ENCODE measurements at places on chromosomes 4 and X.
A peak's percentile ranks its signal among the peaks of the same experiment; 100 is the strongest.

DNA sequence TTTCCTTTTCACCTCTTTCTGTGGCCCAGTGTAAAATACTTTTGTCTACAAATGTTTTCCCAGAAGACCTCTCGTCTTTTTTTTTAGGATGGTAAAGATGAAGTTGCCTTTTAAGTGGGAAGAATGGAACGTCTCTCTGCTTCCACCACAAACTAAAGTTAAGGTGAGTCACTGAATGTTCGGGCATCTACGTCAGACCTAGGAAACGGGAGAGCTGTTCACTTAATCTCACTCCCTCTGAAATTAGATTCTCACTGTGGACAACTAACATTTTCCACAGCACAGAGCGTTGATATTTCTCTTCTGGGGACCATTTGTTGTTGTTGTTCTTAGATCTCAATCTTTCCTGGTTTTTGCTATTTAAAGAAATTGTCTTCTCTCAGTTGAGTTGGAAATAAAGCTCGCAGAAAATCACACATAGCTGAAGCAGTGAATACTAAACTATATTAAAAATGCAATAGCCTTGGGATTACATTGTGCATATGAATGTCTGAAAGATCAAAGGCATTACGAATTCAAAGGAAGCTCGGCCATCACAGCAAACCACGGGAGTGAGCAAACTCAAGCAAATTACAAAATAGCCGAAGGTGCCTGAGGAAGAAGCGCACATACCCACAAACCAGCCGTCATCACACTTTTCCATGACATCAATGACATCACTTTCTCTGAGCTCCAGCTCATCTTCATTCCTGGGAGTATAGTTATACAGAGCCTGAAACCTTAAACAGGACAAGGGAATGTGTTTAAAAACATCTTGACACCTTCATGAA, 53.9 kb upstream of the PDLIM3 start:
- DNase-seq, result no peak

DNA sequence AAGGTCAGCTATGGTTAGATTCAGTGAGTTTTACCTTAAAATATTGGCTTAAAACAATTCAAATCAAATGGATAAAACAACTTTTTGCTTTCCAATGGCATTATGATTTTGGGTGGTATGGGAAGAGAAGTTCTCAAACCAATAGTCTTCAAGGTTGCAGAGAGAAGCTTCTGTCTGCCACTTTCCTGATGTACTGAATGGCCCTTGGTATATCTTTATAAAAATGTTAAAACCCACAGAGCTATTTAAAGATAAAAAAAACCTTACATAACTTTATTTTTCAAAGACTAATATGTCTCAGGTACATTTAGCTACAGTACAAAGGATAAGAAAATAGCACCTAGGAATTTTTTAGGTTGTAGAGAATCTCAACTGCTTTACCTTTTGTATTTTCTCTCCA, 6.9 kb downstream of the FGA start:
- DNase-seq, result no peak

GRCh38 chrX:69067841-69068240, 97.4 kb downstream of the PJA1 start:
- no peak for DNase-seq

GRCh38 chr4:77938560-77938959, 75.9 kb downstream of the MRPL1 start:
- DNase-seq, result no peak

DNA sequence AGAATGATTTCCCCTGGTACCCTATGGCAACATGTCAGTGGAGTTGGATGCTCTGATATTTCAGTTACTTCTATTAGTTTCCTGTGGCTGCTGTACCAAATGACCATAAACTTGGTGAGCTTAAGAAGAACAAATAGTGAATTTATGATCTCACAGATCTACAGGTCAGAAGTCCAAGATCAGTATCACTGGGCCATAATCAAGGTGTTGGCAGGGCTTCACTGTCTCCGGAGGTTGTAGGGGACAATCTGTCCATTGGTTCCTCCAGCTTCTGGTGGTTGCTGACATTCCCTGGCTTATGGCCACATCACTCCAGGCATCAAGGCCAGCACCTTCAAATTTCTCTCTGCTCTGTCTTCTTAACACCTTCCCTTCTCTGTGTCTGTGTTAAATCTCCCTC, 37.9 kb upstream of the ELOVL6 start:
- DNase-seq, result no peak

- DNase-seq, result no peak
Measured at GRCh38 chr4:103853627-103854026, 133.8 kb upstream of the TACR3 start.

- DNase-seq, result no peak
Measured at GRCh38 chrX:77597090-77597489, 149.9 kb downstream of the FGF16 start.

DNA sequence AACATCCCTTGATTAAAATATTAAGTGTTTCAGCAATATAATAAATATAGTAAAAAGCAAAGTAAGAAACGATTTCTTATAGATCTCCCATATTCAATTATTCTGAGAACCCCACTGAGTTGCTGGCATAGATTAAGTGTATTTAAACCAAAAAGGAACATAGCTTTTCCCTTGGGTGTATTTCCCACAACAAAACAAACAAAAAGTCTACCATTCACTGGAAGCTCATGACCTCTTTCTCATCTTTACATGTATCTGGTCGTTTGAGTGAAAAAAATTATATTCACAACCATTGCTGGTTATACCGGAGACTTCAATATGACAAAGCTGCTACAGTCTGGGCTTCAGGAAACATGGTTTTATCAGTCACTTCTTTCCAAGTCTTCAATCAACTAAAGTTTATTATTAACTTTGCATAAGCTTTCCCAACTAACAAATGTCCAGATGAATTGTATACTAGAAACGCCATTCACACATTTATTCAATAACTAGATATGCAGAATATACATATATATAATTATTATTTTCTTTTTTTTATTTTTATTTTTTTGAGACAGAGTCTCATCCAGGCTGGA, 38.6 kb downstream of the ZNF827 start:
- DNase-seq, result no peak

- no peak for DNase-seq
Measured at GRCh38 chrX:67651437-67652142, 107.8 kb downstream of the AR start.

- no peak for DNase-seq
Measured at GRCh38 chr4:35538807-35539206, 705.5 kb downstream of the ARAP2 start.

- DNase-seq, result no peak
Measured at GRCh38 chr4:184756399-184756798, 22.5 kb upstream of the CENPU start.

DNA sequence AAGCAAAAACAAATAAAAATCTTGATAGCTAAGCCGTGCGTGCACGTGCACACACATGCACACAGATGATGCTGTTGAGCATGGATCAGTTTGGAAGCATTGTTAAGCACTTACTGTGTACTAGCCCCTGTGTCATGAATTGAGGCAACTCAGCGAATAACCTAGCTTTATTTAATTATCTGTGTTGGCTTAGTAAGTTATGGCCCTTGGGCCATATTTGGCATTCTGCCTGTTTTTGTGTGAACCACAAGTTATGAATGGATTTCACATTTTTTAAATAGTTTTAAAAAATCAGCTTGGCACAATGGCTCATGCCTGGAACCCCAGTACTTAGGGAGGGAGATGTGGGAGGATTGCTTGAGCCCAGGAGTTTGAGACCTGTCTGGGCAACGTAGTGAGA, 113.6 kb upstream of the CBLL2 start:
- no peak for DNase-seq

DNA sequence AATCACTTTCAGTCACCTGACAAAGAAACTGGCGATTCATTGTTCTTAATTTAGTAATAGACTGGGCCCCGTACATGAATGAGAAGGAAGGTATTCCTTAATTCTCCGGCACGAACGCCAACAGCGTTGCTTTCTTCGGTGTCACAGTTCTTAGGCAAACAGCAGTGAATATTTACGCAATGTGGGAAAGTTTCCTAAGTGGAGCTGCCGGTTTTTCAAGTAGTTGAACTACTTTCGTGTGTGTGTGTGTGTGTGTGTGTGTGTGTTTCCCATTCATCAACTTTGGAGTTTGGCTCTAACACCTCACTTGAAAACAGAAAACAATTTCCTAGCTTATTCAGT, 651 bp downstream of the NXT2 start:
- DNase-seq, result no peak

GRCh38 chrX:113514906-113515305, 674.3 kb upstream of the AMOT start:
- no peak for DNase-seq

- no peak for DNase-seq
Measured at GRCh38 chr4:141739636-141740035, 103.3 kb downstream of the IL15 start.

- no peak for DNase-seq
Measured at GRCh38 chr4:136900696-136901095, 631.6 kb downstream of the PCDH18 start.

DNA sequence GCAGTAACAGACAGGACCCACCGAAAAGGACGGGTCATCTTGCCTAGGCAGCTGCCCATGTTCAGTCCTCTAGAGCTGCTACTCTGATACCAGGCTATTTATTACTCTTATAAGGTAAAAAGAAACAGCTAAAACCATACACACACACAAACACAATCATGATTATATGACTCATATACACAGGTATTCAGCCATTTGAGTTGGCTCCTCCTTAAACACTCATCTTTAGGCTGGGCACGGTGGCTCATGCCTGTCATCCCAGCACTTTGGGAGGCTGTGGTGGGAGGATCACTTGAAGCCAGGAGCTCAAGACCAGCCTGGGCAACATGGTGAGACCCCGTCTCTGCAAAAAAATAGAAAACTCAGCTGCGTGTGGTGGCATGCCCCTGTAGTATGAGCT, 76.6 kb downstream of the F11 start:
- no peak for DNase-seq

- peak; percentile 51 for DNase-seq
Measured at GRCh38 chrX:129779747-129780146, at the start of gene SASH3. SASH3 (plus strand) TSS chrX:129779949; CDS start chrX:129780098, 149 bp downstream.

- no peak for DNase-seq
Measured at GRCh38 chr4:108953941-108954340, 191.1 kb upstream of the ETNPPL start.

GRCh38 chr4:86961605-86962295, 26.9 kb downstream of the AFF1 start:
- DNase-seq, result no peak

DNA sequence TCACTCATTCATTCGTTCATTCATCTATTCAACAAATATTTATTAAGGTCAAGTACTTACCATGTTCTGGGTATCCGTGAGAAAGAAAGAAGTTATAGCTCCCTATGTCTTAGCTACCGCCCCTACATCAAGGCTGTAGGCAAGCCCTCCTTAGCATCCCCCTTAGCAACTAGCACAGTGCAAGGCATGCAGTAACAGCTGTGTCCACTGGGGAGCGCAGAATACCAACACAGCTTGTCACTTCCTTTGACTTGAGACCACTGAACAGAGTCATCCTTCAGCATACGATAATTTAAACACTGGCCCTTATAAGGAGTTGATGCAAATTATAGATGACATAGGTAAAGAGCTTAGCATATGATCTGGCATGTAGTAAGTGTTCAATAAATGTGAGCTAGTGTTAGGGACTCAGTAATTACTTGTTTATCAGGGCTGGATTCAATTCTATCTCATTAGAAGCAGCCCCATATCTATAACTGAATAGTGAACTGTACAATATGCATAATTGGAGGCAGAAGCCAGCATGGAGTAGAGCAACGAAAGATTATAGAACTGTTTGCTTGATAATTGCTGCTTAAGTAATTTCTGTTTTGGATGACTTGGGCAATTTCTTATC, 8.7 kb downstream of the KIAA1210 start:
- DNase-seq, result peak; percentile 3

GRCh38 chr4:77009511-77010115, 60.1 kb downstream of the SEPTIN11 start:
- DNase-seq, result no peak

DNA sequence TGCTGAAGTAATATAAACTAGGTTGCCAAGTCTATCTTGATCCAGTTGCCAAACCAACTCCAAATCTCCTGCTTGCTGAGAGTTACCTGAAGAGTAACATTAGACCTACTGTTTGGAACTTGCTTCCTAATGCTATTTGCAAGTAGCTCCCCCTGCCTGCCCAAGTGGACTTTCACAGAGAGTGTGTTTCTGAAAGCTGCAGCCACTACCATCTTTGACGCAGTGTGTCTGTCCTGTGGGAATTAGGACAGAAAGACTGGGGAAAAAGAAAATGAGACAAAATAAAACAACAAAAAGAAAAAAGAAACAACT, 195.0 kb upstream of the HS3ST1 start:
- DNase-seq, result no peak

DNA sequence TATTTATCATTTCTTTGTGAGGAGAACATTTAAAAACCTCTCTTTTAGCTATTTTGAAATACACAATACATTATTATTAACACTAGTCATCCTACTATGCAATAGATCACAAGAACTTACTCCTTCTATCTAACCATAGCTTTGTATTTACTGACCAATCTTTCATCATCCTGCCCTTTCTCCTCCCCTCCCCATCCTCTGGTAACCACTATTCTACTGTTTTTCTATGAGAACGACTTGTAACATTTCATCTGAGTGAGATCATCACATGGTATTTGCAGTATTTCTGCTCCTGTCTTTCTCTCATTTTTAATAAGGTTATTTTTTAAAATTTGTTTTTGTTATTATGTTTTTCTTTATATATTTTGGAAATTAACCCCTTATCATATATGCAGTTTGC, 331.8 kb downstream of the TEX13C start:
- no peak for DNase-seq

DNA sequence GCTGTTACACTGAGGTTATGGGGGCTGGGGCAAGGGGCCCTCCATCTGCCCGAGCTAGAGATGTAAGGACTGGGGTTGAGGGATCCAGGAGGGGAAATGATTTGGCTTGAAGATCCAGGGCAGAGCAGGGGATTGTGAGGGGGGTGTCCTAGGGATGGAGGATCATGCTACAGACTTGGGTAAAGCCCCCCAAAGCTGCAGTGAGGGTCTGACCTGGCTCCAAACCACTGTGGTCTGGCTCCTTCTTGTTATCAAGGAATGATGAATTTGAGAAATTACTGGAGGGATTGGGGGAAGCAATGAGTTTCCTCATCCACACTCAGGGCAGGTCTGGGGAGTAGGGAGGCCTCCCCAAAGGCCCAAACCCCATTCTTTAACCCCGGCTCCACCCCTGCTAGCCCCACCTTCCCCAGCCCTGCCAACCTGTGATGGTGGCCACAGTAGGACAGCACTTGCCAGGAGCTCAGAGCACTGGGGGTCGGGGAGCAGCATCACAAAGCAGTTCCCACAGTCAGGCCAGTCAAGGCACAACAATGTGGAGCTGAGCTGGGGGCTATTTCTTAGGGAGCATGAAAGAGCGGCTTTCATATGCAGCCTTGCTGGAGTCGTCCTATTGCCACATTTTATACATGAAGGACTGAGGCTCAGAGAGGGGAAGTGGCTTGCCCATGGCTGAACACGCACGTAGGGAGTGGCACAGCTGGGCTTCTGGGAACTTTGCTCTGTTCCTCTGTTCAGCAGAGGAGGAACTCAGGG, 165.5 kb downstream of the EFNB1 start:
- DNase-seq, result no peak

- DNase-seq, result no peak
Measured at GRCh38 chr4:77169481-77169880, 12.5 kb downstream of the CCNG2 start.

- peak; percentile 45 for DNase-seq
Measured at GRCh38 chr4:183430317-183430993, 14.0 kb upstream of the CDKN2AIP start.

GRCh38 chrX:105829011-105829410, 6.7 kb downstream of the NRK start:
- no peak for DNase-seq

- DNase-seq, result no peak
Measured at GRCh38 chrX:65706041-65706828, 38.8 kb downstream of the MSN start.
